Esophagus muscularis mucosa (tissue), 4 donors: ENCODE measurements at places on chromosomes 7 and 10.

- no peak for DNase-seq
These were observed 21.3 kb downstream of the GOLGA7B start for GRCh38 chr10:97870990-97871389.

DNA sequence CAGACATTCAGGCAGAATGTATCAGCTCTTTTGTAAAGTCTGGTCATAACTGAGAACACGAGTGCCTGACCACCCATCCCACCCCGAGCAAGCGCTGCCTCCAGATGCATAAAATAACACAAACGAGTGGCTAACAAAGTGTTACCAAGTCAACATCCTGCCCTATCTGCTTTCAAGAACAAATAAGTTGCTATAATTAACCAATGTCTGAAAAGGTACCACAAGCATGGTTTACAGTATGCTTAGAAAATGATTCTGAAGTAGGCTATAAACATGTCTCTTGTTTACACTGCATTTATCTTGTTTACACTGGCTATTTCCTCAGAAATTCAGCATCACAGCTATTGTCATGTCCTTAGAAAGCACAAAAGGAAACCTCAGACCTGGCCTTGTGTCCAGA is 49.5 kb downstream of the PIK3AP1 start:
- DNase-seq, result no peak

GRCh38 chr7:66558201-66558641 is 70.5 kb upstream of the KCTD7 start:
- no peak for DNase-seq

- no peak for DNase-seq
These were observed 74.1 kb downstream of the CRPPA start for GRCh38 chr7:16347066-16347826.

GRCh38 chr10:114017873-114018272 is 25.8 kb upstream of the ADRB1 start:
- DNase-seq, result no peak

GRCh38 chr7:27148756-27149641 is 1.4 kb upstream of the HOXA6 start:
- no peak for DNase-seq

GRCh38 chr7:44607141-44608068 is 978 bp downstream of the OGDH start:
- no peak for DNase-seq

DNA sequence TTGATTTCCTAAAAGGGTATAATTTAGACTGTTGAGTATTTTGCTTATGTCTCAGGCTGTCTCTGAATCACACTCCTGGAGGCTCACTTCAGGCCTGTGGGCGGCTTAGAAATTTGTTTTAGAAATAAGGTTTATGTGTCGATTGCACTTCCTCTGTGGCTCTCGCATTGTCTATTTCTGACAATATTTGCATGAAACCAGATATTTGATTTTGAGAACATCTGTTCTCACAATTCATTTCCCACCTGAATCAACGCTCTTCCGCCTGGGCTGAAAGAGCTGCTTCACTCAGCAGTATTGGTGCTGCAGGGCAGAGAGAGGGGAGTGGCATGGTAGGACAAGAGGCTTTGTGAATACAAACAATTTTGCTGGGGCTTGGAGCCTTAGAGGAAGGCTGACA is 262.0 kb downstream of the ADRA2A start:
- DNase-seq, result no peak

DNA sequence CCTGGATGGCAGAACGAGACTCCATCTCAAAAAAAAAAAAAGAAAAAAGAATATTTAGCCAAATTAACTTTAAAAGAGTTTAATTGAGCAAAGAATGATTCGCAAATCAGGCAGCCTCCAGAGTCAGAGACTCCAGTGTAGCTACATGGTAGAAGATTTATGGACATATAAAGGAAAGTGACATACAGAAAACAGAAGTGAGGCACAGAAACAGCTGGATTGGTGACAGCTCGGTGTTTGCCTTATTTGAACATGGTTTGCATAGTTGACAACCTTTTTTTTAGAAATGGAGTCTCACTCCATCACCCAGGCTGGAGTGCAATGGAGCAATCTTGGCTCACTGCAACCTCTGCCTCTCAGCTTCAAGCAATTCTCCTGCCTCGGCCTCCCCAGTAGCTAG is 35.2 kb upstream of the TNS3 start:
- no peak for DNase-seq

GRCh38 chr7:1707756-1708595 is 37.9 kb downstream of the ELFN1 start:
- DNase-seq, result no peak

DNA sequence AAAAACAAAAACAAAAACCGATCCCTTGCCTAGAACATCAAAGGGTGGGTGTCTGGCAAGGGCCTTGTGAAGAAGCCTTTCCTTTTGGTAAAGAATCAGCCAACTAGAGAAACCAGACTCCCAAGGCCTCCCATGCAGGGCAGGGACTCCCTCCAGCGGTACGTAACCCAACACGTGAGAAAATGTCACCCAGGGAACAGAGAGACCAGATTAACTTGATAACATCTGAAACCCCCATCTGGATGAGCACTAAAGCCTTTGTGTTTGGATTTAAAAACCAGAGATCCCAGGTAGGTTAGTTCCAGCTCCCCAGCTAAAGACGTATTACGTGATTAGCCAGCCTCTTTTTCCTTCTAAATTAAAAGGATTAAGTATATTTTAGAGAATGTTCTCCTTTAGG is 3.0 kb upstream of the HABP2 start:
- DNase-seq, result no peak

GRCh38 chr7:105808703-105809590 is 67.5 kb downstream of the ATXN7L1 start:
- no peak for DNase-seq

GRCh38 chr10:88045096-88045495 is 181.7 kb downstream of the PTEN start:
- no peak for DNase-seq

DNA sequence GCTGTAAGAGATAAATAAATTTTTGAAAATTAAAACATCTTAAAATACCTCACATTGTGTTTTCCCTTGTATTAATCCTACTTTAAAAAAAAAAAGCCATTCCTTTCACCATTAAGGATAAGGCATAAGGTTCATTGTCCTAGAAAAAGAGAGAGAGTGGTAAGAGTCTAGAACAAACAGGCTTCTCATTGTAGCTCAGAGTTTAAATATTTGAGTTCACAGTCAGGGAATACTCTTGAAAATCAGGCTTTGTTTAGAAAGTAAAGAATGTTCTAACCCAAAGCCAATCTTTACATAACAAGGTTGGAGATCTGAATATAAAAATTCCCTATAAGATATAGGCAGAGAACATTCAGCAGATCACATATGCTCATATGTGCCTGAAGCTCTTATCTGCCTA is 40.2 kb upstream of the TES start:
- DNase-seq, result no peak

DNA sequence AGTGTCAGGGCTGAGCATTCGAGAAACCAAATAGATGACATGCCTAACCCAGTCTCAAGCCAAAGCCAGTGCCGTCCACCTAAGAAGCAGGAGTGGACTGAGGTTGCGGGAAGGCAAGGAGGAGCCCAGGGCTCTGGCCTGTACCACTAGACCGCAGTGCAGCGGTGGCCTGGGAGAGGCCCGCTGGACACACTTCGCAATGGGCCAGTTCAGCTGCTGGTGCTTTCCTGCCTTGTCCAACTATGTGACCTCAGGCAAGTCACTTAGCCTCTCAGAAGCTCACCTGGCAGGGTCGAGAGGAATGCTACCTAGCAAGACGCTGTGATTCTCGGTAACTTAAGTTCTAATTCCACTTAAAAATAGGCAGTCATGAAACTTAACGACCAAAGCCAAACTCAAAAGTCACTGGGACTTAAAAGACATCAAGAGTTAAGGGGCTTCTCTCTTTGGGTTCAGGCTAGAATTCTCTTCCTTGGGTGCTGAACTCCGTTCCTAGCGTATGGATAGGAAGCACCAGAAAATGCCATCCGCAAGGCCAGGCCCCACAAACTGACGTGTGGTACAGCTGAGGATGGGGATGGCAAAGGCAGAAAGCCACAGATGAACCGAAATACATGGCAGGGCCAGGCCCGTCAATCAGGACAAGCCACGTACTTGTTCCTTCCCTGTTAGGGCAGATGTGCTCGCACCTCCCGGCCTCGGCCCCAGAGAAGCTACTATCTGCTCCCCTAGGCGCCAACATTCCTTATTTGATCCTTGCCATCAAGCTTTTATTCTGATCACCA is 34.2 kb downstream of the CTBP2 start:
- no peak for DNase-seq

DNA sequence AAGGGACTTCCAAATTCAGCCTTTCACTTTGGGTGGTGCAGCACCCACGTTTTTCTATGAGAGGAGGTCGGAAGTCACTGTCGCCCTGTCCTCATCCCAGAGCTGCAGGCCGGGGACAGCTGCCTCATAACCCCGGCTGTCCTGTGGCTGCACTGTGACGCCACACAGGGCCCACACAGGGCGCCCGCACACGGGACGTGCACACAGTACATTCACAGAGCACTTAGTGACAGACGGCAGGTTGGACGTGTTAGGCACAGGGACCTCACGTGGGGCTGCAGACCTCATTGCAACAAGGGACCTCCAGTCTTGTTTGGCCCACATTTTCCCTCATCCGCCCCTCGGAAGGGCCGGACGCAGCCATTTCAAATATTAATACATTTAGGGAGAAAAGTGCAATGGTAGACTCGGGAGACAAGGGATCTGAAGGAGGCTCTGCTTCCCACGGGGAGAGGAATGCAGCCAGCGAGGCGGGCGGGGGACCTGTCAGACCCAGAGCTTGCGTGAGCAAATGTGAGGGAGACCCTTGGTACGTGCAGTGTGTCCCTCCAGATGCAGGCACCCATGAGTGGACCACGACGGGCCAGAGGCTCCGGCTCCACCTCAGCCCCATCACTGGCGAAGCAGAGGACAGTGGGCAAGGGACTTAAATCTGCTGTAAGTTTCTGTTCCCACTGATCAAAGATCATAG is 86.7 kb downstream of the VOPP1 start:
- no peak for DNase-seq
